NCI-H1694 treated with DMSO at 0.1 percent for 48 hours (cell line): ENCODE measurements at places on chromosomes 2 and 18.

GRCh38 chr18:67995769-67996168 lies 479.2 kb upstream of the DSEL start:
- no peak for DNase-seq

DNA sequence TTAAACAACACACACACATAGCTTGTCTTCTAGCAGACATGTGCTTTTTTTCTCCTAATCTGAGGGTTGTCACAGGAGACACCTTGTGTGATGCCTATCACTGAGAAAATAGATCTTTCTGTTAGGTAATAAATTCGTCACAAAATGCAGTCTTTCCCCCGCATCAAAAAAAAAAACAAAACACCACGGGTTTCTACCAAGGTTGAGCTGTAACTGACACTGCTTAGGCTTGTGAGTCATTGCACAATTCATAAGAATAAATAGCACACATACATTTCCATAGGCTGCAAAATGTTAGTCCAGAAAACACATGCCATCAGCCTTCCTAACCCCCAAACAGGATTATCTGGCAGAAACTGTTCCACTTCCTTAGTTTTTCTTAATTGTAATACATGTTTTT lies 6.5 kb downstream of the TMEM163 start:
- no peak for DNase-seq

DNA sequence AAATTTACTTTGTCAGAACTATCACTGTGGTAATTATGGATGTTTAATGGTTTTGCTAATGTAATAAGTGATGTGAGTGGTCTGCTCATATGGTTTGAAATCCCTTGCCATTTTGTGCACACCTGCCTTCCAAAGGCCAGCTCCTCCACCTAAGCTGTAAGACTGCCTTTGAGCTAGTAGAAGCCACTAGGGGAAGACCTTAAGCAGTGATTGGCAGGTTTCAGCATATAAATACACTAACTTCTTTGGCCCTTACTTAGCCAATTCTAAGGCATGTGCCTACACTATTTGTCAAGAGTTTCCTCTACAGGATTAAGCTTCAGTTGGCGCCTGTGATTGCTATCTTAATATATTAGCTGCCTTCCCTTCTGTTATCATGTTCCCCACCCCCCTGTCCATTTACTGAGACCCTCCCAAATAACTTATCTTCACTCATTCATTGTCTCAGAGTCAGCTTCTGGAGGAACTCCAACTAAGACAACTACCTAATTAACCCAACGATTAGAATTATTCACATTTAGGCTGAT lies 141.1 kb downstream of the MBD5 start:
- DNase-seq = no peak

DNA sequence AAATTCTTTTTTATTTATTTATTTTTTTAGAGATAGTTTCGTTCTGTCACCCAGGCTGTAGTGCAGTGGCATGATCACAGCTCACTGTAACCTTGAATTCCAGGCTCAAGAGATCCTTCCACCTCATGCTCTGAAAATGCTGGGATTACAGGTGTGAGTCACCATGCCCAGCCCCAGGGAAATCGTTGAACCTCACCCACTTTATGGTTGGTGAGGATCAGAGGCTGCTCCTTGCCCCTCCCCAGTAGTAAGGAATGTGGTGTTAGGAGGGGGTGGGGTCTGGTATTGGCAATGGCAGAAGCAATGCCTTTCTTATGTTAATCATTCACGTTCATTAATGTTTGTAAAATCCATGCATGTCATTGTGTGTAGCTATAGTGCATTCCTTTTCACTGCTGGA lies 161.9 kb downstream of the SUCLG1 start:
- no peak for DNase-seq

DNA sequence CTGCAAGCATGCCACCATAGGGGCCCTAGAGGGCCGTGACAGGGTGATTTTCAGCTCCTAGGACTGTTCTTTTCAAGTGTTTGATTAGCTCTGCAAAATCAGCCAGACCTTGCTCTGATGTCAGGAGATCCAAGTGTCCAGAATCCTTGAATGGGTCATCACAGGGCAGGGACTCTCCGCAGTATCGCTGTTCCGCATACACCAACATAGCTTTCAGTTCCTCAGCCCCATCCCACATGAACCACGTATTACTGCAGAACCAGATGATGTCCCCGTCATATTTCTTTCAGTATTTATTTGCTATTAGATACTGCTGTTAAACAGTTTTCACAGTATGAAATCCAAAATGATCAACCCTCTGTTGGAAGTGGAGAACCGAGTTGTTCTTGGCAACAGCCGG lies 46.6 kb upstream of the RFX8 start:
- DNase-seq = no peak

DNA sequence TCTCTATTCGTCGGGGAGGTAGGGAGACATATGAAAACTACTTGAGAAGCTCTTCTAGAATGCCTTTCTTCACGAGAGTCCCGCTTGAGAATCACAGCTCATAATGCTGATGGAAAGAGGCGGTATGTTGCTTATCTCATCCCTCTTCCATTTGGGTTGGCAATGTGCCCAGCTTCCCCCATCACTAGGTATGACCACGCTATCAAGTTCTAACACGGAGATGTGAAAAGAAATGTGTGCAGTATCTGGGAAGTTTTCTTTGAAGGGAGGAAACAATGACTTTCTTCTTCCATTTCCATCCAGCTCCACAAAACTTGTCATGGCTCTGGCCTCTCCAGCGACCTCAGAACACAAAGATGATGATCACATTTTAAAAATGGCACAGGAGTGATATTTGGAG lies 742.4 kb downstream of the DCDC2C start:
- DNase-seq = no peak

- peak; percentile 39 for DNase-seq
Observed at GRCh38 chr18:50629148-50629631, 69.3 kb downstream of the MAPK4 start.

DNA sequence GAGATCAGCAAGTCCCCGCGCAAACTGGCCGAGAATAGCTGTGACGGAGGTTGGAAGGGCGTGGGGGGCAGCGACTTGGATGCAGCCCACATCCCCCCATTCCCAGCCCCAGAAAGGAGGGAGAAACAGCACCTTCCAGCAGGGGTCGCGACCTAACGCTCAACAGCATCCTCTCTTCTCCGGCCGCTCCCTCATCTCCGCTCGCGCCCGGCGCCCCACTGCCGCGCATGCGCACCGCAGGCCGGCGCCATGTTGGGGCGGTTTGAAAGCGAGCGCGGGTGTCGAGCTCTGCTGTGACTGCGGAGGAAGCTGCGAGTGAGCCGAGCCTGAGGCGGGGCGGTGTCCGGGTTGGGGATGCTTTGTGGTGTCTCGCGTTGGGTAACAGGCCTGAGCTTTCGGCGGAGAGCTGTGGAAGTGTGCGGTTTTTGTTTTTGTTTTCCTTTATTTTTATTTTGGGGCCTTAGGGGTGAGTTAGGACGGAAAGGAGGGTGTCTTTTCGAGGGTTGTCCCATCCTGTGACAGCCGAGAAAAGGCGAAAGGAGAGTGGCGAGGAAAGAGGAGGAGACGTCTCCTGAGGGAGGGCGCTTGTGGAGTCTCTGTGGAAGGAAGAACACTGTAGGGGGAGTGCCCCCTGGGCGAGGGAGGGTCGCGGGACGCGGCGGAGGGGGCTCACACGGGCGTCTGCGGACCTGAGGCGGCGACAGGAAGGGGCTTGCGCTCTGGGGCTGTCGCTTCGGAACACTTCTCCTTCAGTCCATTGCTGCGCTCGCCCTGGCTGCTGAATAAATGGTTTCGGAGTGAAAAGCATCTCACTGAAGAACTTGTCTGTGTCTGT lies at the start of the genes C18orf54 and STARD6:
C18orf54 (plus strand) TSS at position 247 of the 835 bp plus-strand sequence. CDS start 2,667 bp downstream, outside the sequence.
STARD6 (minus strand) TSS at position 199 of the 835 bp plus-strand sequence. CDS start 3,285 bp downstream, outside the sequence.
- peak; percentile 77 for DNase-seq

- DNase-seq = no peak
Observed at GRCh38 chr2:3467654-3468053, 51.7 kb downstream of the ADI1 start.

DNA sequence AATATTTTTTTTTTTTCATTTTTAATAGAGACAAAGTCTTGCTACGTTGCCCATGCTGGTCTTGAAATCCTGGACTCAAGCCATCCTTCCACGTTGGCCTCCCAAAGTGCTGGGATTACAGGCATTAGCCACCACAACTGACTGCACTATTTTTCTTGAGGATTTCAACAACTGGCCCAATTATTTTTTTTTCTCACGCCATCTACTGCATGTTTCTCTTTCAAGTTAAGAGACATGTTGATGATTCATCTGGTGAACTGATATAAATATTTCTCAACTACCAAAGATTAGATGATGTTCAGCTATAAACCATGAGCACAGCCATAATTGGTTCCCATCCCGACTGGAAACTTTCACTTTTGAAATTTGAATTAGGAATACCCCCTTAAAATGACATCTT lies 688.4 kb upstream of the SYT4 start:
- DNase-seq = no peak

- DNase-seq = no peak
Observed at GRCh38 chr2:119696494-119697030, 17.6 kb downstream of the TMEM177 start.

DNA sequence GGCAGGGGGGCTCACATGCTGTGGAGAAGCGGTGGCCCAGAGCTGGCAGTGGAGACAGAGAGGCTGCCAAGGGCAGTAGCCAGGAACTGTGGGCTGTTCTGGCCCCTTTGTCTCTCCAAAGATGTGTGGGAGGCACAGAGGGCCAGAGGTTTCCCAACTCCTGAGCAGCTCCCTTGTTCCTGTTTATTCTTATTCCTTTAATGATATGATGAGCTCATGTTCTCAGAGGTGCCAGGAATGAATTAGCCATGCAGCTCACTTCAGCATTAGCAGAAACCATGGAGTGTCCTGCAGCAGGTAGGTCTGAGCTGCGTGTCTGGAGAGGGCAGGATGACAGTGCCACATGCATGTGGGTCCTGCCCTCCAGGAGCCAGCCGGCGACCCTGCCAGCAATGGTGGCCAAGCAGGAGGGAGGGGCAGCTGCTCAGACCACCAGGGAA lies 77.9 kb upstream of the FZD7 start:
- no peak for DNase-seq

DNA sequence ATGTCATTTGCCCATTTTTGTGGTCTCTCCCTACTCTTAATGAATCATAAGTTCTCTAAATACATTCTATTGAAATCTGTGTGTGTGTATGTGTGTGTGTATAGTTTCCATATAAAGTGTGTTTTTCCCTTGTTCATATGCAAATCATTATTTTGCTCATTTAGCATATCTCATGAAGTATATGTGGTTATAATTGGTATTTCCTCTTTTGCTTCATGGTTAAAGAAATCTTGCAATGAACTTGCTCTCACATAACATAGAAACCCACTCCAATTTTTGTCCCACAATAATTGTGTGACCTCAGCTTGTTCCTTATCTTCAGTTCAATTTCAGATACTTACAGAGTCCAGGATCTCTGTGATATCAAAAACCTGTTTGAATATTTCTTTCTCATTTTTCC lies 1.2 kb downstream of the CPO start:
- DNase-seq = no peak

GRCh38 chr2:174749793-174750192 lies 14.5 kb downstream of the CHRNA1 start:
- DNase-seq = no peak

DNA sequence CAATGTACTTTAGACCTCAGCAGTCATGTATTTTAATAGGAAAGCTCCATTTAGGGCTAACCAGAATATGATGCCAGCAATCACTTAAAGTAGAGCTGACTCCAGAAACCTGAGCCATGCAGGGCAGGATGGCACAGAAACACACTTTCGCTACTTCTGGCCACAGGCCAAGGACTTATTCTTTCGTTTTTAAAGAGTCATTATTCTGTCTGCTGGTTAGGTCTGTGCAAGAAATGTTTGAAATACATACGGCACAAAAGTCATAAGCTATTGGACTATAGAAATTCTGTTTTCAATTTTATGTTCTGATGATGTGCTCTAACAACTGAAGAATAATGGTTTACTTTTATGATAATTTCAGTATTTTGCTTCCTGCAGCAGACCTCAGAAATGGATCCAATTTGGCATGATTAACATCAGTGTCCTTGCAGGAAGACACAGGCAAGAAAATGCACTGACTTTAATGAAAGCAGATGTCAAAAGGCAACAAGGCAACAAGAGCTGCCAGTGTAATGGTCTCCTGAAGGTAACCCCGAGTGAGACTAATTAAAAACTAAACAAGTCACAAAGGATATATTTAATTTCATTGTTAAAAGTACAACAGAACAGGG lies 114.4 kb upstream of the CHRNA1 start:
- DNase-seq = no peak

- no peak for DNase-seq
Observed at GRCh38 chr2:18551169-18551568, 9.3 kb downstream of the RDH14 start.

- no peak for DNase-seq
Observed at GRCh38 chr2:142915502-142915901, 38.0 kb downstream of the KYNU start.

- no peak for DNase-seq
Observed at GRCh38 chr2:161245671-161246070, 62.6 kb upstream of the PSMD14 start.

DNA sequence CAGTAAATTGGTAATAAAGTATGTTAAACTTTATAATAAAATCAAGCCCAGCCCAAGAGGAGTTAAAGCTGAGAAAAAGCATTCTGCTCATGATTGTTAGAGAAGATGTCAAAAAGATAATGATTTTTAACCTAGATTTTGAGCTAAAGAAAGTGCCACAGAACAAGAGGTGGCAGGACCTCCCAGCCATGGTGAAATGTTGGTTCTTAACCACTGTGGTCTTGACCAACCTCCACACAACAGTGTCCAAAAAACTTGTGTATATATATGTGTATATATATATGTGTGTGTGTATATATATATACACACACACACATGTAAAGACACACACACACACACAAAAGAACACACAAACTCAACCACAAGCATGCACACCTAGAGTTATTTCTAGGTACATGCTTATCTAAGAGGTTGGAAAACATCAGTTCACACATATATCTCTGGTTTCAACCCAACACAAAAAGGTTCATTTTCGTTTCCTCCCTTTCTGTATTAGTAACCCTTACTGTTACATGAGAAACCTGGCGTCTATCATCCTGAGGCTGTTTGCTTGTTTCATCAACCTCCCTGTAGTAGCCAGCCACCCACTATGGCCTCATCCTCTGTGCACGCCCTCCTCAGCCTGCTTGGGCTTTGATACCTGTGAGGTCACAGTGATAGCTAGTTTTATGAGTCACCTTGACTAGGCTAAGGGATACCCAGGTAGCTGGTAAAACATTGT lies 631.8 kb upstream of the ID2 start:
- no peak for DNase-seq

DNA sequence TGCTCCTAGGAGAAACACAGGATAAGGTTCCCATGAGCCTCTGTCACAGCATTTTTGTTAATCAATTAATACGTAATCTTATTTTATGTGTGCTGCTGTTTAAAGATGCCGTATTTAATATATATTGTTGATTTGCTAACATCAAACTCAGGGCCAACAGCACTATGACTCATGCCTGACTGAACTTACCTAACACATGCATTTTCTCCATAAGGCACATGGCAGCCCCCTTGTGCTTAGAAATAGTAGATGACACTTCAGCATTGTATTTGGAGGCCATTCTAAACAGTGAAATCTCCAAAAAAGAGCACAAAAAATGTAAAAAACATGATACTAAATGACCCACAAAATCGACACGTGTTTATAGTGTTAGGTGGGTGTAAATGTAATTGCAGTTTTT lies 314.8 kb downstream of the MYCN start:
- no peak for DNase-seq

GRCh38 chr2:138618971-138619370 lies 117.4 kb downstream of the SPOPL start:
- no peak for DNase-seq

GRCh38 chr2:201258666-201259615 lies 1.4 kb upstream of the CASP8 start:
- DNase-seq = no peak
